ENCODE measurements at places on chromosomes 6 and 20.

- no peak for DNase-seq
Measured at GRCh38 chr6:13140980-13141379, 187.4 kb downstream of the TBC1D7 start.

GRCh38 chr6:160398674-160399271 is 50.6 kb downstream of the SLC22A3 start:
- no peak for DNase-seq

DNA sequence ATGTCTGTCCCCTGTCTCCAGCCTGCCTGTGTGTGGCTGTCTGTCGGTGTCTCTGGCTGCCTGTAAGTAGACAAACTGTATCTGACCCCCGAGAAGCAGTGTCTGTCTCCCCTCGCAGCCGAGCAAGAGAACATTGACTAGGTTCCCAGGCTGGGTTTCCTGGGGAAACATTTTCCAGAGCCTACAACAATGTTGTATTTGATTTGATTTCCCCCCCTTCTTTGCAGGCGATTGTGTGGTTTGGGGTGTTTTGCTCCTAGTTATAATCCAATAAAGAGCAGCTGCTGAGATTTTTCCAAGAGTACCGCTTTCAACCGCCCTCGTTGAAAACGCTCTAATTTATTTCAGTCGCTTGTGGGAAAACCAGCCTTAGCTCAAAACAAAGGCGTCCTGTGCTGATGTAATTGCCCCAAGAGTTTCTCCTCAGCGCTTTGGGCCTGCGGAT is 92.6 kb downstream of the CDC5L start:
- no peak for DNase-seq

GRCh38 chr6:108030211-108030610 is 44.3 kb downstream of the OSTM1 start:
- DNase-seq = no peak

DNA sequence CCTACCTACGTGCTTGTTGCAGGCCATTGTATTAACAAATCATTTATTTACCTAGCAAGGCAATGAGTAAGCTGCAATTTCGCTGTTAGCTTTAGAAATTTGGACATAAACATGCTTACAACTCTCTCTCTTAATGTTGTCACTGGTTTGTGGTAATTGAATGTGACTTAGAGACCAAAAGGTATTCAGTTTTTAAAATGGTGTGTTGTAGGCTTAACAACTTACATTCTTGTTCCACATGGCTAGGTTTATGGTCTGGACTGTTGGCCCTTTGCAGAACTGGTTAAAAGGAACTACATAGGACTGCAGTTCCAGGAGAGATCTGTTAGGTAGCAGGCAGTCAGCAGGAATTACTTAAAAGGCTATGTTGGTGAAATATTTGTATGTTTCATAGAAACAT is 10.3 kb upstream of the CTAGE9 start:
- no peak for DNase-seq

DNA sequence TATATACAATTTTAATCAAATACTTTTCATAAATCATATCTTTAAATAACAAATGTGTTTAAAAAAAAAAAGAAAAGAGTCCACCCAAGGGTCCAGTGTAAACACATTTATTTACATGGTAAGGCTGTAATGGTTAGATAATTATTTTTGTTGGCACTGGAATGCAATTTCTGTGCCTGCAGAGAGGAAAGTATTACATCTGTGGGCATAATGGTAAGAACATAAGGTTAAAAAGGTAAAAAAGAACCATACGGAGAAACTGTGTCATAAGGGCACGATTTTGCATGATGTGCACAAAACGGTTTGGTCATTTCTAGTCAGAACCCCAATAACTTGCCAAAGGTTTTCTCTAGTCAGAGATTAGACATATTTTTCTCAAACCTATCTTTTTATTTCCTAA is 54.3 kb downstream of the RWDD2A start:
- no peak for DNase-seq

GRCh38 chr6:132489376-132489775 is 23.5 kb downstream of the STX7 start:
- DNase-seq = no peak

DNA sequence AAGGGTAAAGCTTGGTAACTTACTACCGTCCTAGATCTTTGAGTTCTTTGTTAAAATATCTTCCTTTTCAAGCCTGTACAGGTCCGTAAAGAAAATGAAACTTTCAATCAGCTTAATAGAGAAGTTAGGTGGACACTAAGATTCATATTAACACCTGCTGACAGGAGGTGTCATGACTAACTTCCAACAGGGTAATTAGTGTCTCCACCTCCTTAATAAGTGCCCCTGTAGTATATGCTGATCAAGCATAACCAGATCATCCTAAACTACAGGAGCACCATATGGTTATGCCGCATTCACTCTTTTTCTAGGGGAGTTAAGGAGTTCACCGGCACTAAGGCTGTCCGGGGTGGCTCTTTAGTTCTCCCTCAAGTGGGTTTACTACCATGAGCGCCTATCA is 23.9 kb upstream of the RALGAPA2 start:
- DNase-seq = no peak

DNA sequence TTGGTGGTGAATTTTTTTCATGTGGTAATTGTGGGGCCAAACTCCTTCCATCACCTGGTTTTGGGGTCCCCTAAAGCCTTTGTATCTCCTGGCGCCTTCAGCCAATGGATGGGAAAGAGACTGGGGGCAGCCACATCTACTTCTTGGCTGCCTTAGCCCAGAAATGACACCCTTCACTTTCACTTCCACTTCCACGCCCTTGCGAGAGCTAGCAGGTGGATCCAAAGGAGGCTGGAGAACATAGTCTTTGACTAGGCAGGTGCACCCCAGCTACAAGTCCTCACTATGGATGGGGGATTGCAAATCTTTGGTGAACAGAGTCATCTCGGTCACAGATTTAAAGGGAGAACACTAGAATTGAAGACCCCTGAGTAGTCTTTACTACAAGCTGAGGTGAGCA is 70.8 kb downstream of the NDUFAF5 start:
- DNase-seq = no peak

- no peak for DNase-seq
Measured at GRCh38 chr6:150931405-150931804, 65.9 kb downstream of the MTHFD1L start.

DNA sequence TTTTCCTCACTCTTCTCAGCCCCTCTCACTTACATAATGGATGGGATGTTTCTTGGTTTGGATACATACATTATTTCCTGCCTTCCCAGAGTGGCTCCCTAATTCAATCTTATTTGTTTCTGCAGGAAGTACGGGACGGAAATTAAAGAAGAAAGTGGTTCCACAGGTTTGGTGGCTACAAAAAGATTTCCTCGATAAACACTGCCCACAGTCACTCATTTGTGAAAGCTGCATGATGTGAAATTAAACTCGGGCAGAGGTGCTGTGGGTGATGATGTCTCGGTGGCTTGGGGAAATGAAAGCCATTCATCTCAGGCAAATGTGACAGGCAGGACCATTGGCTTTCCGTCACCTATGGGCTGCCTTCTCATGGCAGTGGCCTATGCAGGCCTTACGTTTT is 119.5 kb upstream of the KCNG1 start:
- no peak for DNase-seq

DNA sequence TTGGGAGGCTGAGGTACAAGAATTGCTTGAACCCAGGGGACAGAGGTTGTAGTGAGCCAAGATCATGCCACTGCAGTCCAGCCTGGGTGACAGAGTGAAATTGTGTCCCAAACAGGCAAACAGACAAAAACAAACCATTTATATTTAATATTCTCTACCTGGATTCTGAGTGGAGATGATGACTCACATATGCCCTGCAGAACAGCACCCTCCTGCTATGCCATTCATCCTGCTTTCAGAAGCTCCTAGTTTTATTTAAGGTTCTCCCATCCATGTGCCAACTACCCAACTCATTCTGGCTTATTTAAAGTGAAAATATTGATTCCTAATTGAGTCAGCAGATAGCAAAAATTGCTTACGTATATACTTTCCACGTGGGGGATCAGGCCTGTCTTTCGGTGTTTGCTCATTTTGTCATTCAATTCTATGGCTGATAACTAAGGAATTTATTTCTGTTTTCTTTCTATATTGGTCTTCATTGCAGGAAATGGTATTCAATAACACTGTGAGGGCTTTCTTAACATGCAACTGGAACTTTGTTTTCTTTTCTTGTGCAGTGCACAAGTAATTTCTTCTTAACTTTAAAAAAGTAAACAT is 459.1 kb upstream of the JAG1 start:
- no peak for DNase-seq

- DNase-seq = no peak
Measured at GRCh38 chr20:10312111-10312510, 93.5 kb downstream of the SNAP25 start.

DNA sequence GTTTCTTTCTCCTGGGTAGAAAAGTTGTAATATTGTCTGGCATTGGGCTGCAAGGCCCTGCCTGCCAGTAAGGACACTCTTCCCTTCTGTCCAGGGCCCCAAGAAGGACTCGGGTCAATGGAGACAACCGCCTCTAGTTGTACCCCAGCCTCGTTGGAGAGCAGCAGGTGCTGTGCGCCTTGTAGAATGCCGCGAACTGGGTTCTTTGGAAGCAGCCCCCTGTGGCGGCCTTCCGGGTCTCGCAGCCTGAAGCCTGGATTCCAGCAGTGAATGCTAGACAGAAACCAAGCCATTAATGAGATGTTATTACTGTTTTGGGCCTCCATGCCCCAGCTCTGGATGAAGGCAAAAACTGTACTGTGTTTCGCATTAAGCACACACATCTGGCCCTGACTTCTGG is 37.0 kb downstream of the PLCG1 start:
- DNase-seq = no peak

GRCh38 chr6:11770546-11771466 is 7.8 kb downstream of the ADTRP start:
- DNase-seq = no peak

DNA sequence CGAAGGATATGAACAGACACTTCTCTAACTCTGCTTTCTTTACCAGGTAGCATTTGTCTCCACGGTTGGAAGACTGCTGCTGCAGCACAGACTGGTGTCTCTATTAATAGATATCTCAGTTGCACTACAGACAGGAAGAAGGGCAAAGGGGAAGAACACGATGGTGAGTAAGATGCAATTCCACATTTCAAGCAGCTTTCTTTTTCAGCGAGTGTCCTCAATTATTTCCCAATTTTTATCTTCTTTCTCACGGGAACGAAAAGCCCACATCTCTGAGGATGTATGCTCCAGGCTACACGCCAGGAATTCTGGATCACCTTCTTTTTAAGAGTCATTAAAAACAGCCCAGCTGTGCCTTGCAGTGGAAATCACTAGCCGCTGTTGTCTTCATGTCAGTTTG is 311.6 kb upstream of the ECI2 start:
- DNase-seq = no peak

GRCh38 chr6:21891080-21891479 is 297.5 kb downstream of the SOX4 start:
- DNase-seq = no peak

- DNase-seq = no peak
Measured at GRCh38 chr20:3276680-3277015, 37.7 kb upstream of the SLC4A11 start.

DNA sequence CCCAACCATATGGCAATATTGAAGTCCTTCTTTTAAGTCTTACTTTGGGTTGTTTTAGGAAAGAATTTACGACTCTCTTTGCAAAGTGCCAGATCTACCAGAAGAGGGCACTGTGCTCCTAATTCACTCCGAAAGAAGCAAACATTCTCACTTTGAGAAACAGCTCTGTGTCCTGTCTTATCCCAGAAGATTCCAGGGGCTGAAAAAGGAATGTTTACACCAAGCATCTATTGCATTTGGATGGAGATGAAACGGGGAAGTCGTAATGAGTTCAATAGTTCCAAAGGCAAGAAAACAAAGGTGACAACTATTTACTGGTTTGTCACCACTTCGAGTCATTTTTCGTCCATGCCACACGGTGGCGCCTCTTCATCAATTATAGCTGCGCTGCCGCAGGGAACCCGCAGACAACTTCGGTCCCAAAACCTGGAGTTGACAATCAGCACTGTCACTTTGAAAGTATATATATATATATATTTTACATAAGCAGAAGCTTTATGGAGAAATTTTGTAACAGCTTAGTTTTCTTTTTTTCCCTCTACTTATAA is 121.6 kb downstream of the MOXD1 start:
- peak; percentile 47 for DNase-seq

DNA sequence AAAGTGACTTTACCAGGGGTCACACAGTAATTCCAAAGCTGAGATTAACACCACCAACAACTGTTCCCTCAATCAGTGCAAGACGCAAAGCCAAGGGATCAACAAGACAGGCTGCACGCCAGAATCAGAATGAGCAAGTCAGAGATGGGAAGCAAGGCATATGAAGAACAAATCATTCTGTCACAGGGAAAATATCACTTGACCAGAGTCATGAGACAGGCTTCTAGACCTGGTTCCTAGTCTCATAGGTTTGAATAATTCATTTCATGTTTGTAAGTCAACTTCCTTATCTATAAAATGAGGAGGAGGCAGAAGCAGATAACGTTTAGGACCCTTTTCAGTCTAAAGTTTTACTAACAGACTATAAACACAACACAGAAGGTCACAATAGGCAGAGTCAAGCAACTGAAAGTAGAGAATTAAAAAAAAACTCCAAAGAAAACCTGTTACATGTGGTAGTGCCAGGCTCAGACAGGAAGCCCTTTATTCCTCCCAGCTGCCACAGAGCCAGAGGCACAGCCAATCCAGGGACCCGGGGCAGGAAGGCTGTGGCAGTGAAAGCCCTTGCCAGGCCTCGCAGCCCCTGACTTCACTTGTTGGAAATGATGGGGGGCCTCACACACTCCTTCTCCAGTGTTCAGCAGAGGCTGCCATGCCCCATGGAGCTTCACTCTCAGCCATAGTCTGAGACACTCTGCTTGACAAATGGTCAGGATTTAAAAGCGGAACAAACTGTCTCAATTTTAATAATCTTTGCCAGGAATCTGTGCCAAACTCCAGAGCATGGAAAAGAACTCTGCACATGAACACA is 29.2 kb upstream of the DST start:
- DNase-seq = no peak

GRCh38 chr6:87541041-87541440 is 48.7 kb downstream of the RARS2 start:
- no peak for DNase-seq

DNA sequence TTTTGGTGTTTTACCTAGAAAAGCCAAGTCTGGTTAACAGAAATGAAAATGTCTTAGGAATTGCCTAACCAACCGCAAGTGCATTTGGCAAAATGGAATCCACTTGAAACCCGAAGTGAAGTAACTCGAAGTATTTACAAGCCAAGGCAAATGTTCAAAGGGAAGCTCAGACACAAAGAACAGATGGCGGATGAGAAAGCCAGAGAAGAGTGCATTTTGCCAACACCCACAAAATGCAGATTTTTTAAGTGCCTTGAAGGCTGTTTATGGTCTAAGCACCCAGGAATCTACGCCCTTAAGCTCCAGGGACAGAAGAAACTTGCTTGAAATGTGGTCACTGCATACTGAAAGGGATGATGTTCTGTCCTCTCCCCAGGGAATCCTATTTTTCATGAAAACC is 70.0 kb upstream of the TBXT start:
- no peak for DNase-seq

- no peak for DNase-seq
Measured at GRCh38 chr6:23752414-23752813, 373.6 kb upstream of the NRSN1 start.

- DNase-seq = no peak
Measured at GRCh38 chr6:78770765-78771164, 96.6 kb upstream of the IRAK1BP1 start.
